ENCODE measurements at places on chromosomes 16 and 17. TPM values are rescaled to one million over a fixed set of nuclear protein-coding genes. Genes with fewer than 3 reads are reported as not detected.

PIK3R6 gene
- 0.22 TPM for total RNA-seq

GRCh38 chr17:34301986-34302385, 16.4 kb downstream of the CCL11 start:
- DNase-seq = no peak
- H3K4me3 ChIP-seq = no peak overlapping the region
- H3K27ac ChIP-seq = no peak overlapping the region
- peaks cover 1% of the 10 kb centered on the region for H3K4me1 ChIP-seq
- H3K36me3 ChIP-seq = no peaks in the 10 kb centered on the region

DNA sequence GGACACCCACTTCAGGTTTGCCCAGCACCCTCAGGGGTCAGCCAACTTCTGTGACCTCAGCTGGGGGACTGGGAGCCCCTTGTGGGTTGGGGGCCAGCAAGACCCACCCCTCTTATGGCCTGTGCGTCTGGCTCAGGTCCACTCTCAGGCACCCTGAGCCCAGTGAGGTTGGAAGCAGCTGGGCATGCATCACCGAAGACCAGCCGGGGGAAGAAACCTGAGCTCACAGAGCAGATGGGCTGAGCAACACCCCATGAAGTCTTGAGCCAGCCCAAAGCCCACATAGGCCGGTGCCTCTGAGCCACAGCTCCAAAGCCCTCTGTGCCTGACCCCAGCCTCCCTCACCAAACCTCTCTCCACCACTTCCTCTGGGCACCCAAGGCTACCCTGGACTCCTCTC, 166.7 kb downstream of the RBFOX3 start:
- H3K27ac ChIP-seq = no peak overlapping the region
- H3K27me3 ChIP-seq = peaks cover 1% of the 10 kb centered on the region
- no peaks in the 10 kb centered on the region for H3K4me1 ChIP-seq
- H3K4me3 ChIP-seq = no peak overlapping the region

GRCh38 chr17:5759501-5759925, 175.2 kb upstream of the NLRP1 start:
- no peak overlapping the region for H3K4me3 ChIP-seq
- no peaks in the 10 kb centered on the region for H3K36me3 ChIP-seq
- peaks cover 24% of the 10 kb centered on the region for H3K27me3 ChIP-seq
- H3K4me1 ChIP-seq = no peaks in the 10 kb centered on the region
- H3K27ac ChIP-seq = no peak overlapping the region
- DNase-seq = no peak

DNA sequence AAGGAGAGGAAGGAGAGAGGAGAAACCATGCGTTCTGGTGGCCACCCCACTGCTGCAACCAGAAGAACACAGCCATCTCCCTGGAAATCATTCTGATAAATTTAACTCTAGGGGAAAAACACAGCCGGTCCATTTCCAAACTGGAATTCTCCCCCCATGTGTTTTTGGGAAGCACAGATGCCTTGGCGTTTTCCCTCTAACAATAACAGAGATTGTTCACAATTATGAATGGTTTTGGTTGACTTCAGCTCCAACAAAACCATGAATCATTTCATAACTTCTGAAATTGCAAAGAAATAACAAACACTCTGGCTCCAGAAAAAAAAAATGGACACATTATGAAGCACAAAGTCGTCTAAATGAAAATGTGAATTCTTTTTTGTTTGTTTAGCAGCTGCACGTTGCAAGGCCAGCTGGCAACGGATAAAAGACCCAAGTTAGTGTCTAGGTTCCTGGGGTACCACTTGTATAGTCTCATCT, 46.2 kb downstream of the GNAO1 start:
- no peaks in the 10 kb centered on the region for H3K27me3 ChIP-seq
- no peaks in the 10 kb centered on the region for H3K36me3 ChIP-seq
- H3K4me1 ChIP-seq = no peaks in the 10 kb centered on the region
- DNase-seq = no peak
- no peak overlapping the region for H3K27ac ChIP-seq
- no peak overlapping the region for H3K4me3 ChIP-seq

GRCh38 chr17:7856011-7856810, 1.1 kb downstream of the NAA38 start:
- H3K36me3 ChIP-seq = peaks cover 23% of the 10 kb centered on the region
- H3K4me3 ChIP-seq = no peak overlapping the region
- no peak overlapping the region for H3K27ac ChIP-seq
- peaks cover 30% of the 10 kb centered on the region for H3K4me1 ChIP-seq
- no peak for DNase-seq

DNA sequence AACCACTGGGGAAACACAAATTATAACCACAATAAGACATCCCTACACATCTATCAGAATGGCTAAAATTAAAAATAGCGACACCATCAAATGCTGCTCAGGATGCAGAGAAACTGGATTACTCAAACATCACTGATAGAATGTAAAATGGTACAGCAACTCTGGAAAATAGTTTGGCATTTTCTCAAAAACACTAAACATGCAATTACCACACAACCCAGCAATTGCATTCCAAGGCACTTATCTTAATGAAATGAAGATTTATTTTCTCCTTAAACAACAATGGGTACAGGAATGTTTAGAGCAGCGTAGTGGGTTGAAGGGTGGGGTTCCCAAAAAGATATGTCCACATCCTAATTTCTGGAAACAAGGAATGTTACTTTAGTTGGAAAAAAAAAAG, 309.0 kb upstream of the PMFBP1 start:
- H3K27ac ChIP-seq = no peak overlapping the region
- H3K36me3 ChIP-seq = no peaks in the 10 kb centered on the region
- DNase-seq = no peak
- H3K4me1 ChIP-seq = peaks cover 26% of the 10 kb centered on the region

DNA sequence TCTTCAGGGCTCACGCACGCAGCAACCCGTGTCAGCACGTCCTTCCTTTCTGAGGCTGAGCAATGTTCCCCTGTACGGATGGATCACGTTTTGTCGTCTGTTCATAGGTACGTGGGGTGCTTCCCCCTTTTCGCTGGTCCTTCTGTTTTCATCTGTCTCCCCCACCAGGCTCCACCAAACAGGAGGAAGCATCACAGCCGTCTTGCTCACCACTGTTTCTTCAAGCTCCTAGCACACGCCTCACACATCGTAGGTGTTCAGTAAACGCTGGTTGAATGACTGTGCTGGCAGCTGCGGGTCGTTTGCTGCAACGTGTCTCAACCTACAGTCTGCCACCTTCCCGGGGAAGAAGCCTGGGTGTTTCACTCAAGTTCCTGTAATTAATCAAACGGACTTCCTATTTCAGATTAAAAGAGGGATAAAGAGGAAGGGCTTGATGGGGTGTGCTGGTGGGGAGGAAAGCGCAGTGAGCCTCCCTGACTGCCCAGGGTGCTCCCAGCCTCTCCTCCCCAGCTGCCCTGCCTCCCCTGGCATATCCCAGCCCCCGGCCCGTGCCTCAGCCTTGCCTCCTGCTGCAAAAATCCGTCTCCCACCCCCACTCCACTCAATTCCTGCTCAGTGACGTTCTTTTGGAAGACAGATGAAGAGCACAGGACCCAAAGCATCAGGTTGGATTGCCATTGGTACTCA, 76.7 kb upstream of the DOC2B start:
- no peaks in the 10 kb centered on the region for H3K36me3 ChIP-seq
- no peak overlapping the region for H3K27ac ChIP-seq
- no peak overlapping the region for H3K4me3 ChIP-seq

ITGB4 gene
- 0.83 TPM for total RNA-seq

DNA sequence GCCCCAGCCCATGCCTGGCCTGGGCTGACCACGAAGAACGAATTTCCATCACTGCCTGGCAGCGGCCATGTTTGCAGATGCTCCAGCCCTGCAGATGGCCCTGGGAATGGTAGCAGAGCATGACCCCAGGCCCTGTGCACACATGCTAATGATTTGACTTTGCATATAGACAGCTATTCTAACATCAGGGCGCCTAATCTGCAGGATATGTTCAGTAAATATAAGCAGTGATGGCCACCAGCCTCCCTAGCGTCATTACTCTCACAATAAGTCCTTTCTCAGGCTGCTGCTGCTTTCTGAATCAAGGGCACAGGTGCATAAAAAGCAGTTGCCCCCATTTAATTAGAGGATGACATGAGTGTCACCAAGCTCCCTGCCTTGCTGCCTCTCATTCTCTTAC, 24.2 kb downstream of the DNAH9 start:
- no peak overlapping the region for H3K27ac ChIP-seq
- no peaks in the 10 kb centered on the region for H3K4me1 ChIP-seq
- H3K4me3 ChIP-seq = no peak overlapping the region

GRCh38 chr16:82183004-82183397, 13.0 kb upstream of the MPHOSPH6 start:
- no peak for DNase-seq
- peaks cover 22% of the 10 kb centered on the region for H3K27me3 ChIP-seq
- no peak overlapping the region for H3K27ac ChIP-seq
- no peak overlapping the region for H3K4me3 ChIP-seq
- no peaks in the 10 kb centered on the region for H3K36me3 ChIP-seq

DNA sequence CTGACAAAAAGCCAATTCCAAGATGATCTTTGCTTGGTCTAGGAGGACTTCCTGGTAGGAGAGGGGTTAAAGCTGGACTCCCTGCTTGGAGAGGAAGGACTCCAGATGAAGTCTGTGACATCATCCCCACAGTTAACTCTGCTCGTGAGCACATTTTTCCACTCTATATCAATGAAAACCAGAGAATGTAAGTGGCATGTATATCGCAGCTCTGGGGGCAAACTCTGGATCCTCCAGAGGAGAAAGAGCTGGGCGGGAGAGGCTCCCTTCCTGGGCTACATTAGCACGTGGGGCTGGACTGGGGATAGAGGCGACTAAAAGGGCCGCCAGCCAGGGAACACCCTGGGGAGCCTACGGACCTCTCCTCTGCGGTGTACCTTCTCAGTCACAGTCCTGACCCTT, 34.1 kb downstream of the HIC1 start:
- H3K4me3 ChIP-seq = peak overlapping the region; percentile 88
- H3K4me1 ChIP-seq = peaks cover 60% of the 10 kb centered on the region
- H3K36me3 ChIP-seq = peaks cover 14% of the 10 kb centered on the region
- H3K27me3 ChIP-seq = no peaks in the 10 kb centered on the region
- peak overlapping the region; percentile 89 for H3K27ac ChIP-seq

TMC8 gene
- 110 TPM for total RNA-seq

GRCh38 chr16:47374629-47375028, 86.2 kb downstream of the ITFG1 start:
- no peak overlapping the region for H3K4me3 ChIP-seq
- H3K27ac ChIP-seq = no peak overlapping the region
- H3K4me1 ChIP-seq = no peaks in the 10 kb centered on the region
- H3K27me3 ChIP-seq = no peaks in the 10 kb centered on the region
- peaks cover 46% of the 10 kb centered on the region for H3K36me3 ChIP-seq

DNA sequence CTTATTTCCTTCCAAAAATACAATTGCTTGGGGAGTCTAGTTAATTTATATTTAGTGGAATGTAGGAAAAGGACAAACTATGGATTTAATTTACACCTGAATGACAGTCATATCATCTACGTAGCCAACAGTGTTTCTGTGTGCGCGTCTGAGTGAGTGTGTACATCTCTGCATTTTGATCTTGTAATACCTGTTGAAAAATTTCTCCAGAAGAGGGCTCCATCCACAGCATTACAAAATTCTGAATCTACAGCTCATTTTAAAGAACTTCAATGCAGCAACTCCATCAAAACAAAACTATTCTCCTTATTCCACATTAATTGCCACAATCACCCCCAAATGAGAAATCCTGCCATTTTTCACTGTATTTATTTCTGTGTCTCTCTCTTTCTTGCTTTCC, 3.9 kb downstream of the CDH13 start:
- no peak overlapping the region for H3K27ac ChIP-seq
- peaks cover 41% of the 10 kb centered on the region for H3K27me3 ChIP-seq
- H3K4me3 ChIP-seq = no peak overlapping the region
- no peak for DNase-seq

GRCh38 chr16:67555795-67556212, 6.5 kb upstream of the CTCF start:
- H3K36me3 ChIP-seq = peaks cover 3% of the 10 kb centered on the region
- DNase-seq = peak; percentile 41
- H3K4me3 ChIP-seq = peak overlapping the region; percentile 46
- peaks cover 62% of the 10 kb centered on the region for H3K4me1 ChIP-seq
- peak overlapping the region; percentile 98 for H3K27ac ChIP-seq

GRCh38 chr16:56589141-56590039, at the start of gene MT3:
MT3 (plus strand) TSS chr16:56589528; CDS start chr16:56589591, 63 bp downstream.
- peak; percentile 19 for DNase-seq
- no peaks in the 10 kb centered on the region for H3K36me3 ChIP-seq
- peaks cover 9% of the 10 kb centered on the region for H3K4me1 ChIP-seq
- H3K27ac ChIP-seq = no peak within 1 kb of the TSS
- peaks cover 18% of the 10 kb centered on the region for H3K27me3 ChIP-seq

GRCh38 chr16:52016387-52016786, 530.6 kb downstream of the TOX3 start:
- H3K27ac ChIP-seq = no peak overlapping the region
- H3K4me3 ChIP-seq = no peak overlapping the region
- DNase-seq = no peak
- peaks cover 1% of the 10 kb centered on the region for H3K36me3 ChIP-seq
- no peaks in the 10 kb centered on the region for H3K27me3 ChIP-seq

LRRC36 gene
- total RNA-seq = 0.64 TPM

GRCh38 chr16:30186444-30186781, 3.0 kb downstream of the CORO1A start:
- H3K27me3 ChIP-seq = no peaks in the 10 kb centered on the region
- no peak for DNase-seq
- peak overlapping the region; percentile 100 for H3K4me3 ChIP-seq
- peaks cover 43% of the 10 kb centered on the region for H3K36me3 ChIP-seq
- peak overlapping the region; percentile 100 for H3K27ac ChIP-seq
- H3K4me1 ChIP-seq = peaks cover 22% of the 10 kb centered on the region

ACSM5 gene
- total RNA-seq = not detected

- peak overlapping the region; percentile 96 for H3K4me3 ChIP-seq
- no peak for DNase-seq
- peaks cover 5% of the 10 kb centered on the region for H3K36me3 ChIP-seq
- peaks cover 36% of the 10 kb centered on the region for H3K4me1 ChIP-seq
These were observed 762 bp upstream of the RBL2 start for GRCh38 chr16:53433509-53433908.

GID4 gene
- 5.2 TPM for total RNA-seq

- no peaks in the 10 kb centered on the region for H3K36me3 ChIP-seq
- H3K27me3 ChIP-seq = peaks cover 37% of the 10 kb centered on the region
- no peak for DNase-seq
- H3K4me1 ChIP-seq = no peaks in the 10 kb centered on the region
- H3K27ac ChIP-seq = no peak overlapping the region
These were observed 41.1 kb downstream of the TMEM132E start for GRCh38 chr17:34620458-34620857.

GRCh38 chr16:17476414-17477259, 5.9 kb upstream of the XYLT1 start:
- H3K4me1 ChIP-seq = peaks cover 23% of the 10 kb centered on the region
- no peaks in the 10 kb centered on the region for H3K27me3 ChIP-seq
- H3K27ac ChIP-seq = no peak overlapping the region
- no peaks in the 10 kb centered on the region for H3K36me3 ChIP-seq
- no peak overlapping the region for H3K4me3 ChIP-seq

DNA sequence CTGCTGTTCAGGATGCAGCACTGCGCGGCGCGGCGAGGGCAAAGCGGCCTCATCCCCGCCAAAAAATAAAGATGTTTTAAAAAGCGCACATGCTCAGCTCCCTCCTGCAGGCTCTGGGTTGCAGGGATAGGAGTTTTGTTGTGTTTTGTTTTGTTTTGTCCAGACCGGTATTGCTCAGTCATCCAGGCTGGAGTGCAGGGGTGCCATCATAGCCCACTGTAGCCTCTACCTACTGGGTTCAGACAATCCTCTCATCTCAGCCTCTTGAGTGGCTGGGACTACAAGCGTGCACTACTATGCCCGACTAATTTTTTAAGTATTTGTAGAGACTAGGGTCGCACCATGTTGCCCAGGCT, 636 bp downstream of the WWOX start:
- H3K4me1 ChIP-seq = peaks cover 24% of the 10 kb centered on the region
- H3K36me3 ChIP-seq = no peaks in the 10 kb centered on the region
- no peak for DNase-seq
- H3K4me3 ChIP-seq = peak overlapping the region; percentile 84

KCNG4 gene
- not detected for total RNA-seq
